ENCODE measurements at places on chromosomes 7 and 10. TPM values are rescaled to one million over a fixed set of nuclear protein-coding genes. Genes with fewer than 3 reads are reported as not detected.

Gene IL2RA
- 11.9 TPM for total RNA-seq

Gene KCNH2
- total RNA-seq: 1.3 TPM

Gene ARHGAP22
- total RNA-seq: 6.6 TPM

Gene TMEM229A
- not detected for total RNA-seq

Gene RET
- 3.1 TPM for total RNA-seq

Gene CAV1
- 67.2 TPM for total RNA-seq

Gene TET1
- 2.2 TPM for total RNA-seq

Gene PLCE1
- total RNA-seq: 8.7 TPM

Gene GIMAP8
- total RNA-seq: 24.3 TPM

Gene GTF2IRD1
- 35.8 TPM for total RNA-seq

Gene ABCC2
- total RNA-seq: 2.3 TPM

Gene MMD2
- total RNA-seq: not detected

Gene LOXL4
- total RNA-seq: 15.1 TPM

Gene CYP26A1
- 0.22 TPM for total RNA-seq

Gene ZNRF2
- 32.2 TPM for total RNA-seq

Gene CDC14C
- not detected for total RNA-seq

Gene STAG3
- 3.7 TPM for total RNA-seq

Gene FFAR4
- 1.0 TPM for total RNA-seq

Gene KLF14
- not detected for total RNA-seq

Gene ZNF804B
- 0.19 TPM for total RNA-seq

Data from kidney (tissue), 22 donors.